ENCODE measurements at places on chromosomes 5 and 9. TPM values are rescaled to one million over a fixed set of nuclear protein-coding genes. Genes with fewer than 3 reads are reported as not detected.

Gene SLC25A2
- 0.27 TPM for total RNA-seq

DNA sequence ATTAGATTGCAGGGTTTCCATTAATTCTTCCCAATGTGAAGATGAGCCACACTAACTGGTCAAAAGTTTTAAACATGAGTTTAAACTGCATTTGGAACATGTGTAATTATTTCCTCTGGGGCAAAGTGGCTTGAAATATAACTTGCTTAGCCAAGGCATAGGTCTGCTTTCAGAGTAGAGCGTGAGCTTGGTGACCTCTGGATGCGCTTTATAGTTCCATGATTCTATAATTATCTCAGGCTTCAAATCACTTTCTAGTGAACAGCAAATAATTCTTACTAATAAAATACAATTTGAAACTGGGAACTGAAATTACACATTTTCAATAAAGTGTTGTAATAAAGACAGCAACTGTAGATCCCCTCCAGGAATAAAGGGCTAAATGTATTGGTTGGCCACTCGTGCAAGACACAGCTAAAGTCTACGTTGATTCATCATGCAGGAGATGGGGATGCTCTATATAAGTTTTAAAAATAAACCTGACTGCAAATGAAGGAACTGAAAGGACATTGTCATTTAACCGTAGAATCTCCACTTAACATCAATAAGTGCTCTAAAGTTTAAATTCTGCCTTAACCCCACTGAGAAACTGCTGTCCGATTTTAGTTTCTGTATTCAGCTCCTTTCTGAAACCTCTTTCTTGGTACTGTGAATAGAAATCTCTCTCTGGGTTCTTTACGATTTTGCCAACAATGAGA is 460.0 kb downstream of the PSAT1 start:
- no peaks in the 10 kb centered on the region for H3K4me1 ChIP-seq
- no peak for DNase-seq
- H3K4me3 ChIP-seq = no peak overlapping the region
- H3K27me3 ChIP-seq = peaks cover 2% of the 10 kb centered on the region

DNA sequence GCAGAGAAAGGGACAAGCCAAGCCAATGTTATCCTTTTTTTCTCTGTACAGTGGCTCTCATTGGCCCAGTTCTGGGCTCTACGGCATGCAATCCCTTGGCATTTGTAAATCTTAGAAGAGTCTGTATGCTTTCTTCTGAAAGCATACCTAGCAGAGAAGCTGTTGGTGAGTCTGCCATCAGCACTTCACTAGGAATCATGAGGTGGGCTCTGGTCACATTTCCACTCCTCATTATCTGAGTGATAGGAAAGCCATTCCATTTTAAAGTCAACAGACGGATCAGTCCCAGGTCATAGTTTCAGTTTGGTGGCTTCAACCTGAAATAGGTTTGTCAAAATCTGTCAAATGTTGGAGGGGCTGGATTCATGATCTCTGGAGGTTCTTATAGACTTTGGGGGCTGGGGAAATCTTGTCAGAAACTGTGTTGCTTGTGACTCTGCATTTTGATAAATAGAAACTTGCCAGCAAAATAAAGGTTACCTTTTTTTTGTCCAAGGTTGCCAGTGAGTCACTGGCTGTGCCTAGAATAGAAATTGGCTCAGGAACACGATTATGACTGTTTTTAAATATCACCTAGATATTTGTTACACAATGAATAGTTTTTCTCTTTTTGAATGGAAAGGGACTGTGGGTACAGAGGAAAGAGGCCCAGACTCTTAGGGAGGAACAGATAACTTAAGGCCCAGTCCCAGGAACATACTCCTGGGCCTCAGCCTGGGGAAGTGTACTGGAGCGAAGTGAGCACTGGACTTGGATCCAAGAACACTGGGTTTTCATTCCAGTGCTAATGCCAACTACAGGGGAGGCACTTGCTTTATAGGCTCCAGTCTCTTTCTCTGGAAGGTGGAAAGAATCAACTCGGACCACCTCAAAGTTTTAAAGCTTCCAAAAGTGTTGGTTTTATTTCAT is 183.1 kb downstream of the NMUR2 start:
- no peaks in the 10 kb centered on the region for H3K36me3 ChIP-seq
- H3K4me1 ChIP-seq = peaks cover 2% of the 10 kb centered on the region
- DNase-seq = no peak
- H3K27ac ChIP-seq = no peak overlapping the region

DNA sequence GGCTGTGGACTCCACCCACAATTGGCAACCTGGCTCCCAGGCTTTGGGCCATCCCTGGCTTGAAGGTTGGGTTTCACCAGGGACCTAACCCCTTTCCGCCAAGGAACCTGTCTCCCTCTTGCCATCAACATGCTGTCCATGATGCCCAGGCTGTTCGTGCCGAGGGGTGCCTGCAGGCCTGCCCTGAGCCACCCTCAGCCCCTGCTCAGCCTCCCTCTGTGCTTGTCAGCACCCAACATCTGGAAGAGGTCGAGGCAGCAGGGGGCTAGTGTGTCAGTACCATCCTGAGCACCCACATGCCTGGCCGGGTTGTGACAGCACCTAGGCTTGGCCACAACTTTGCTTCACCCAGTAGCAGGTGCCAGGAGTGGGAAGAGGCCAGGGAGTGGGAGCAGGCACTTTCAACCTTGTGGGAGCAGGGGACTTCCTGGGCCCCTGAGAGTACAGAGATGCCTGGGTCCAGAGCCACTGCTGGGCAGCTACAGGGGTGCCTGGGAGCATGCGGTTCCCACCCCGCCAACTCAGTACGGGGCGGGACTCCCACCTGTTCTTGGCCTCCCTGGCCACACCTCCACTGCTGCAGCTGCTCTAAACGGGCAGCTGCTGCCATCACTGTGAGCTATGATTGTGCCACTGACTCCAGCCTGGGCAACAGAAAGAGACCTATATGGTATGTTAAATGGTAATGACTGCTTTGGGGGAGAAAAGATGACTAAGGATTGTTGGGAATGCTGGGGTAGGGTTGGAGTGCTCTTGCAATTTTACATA is 6.3 kb downstream of the PDCD1LG2 start:
- H3K27ac ChIP-seq = no peak overlapping the region
- no peak overlapping the region for H3K4me3 ChIP-seq
- peaks cover 42% of the 10 kb centered on the region for H3K4me1 ChIP-seq
- H3K36me3 ChIP-seq = no peaks in the 10 kb centered on the region
- no peaks in the 10 kb centered on the region for H3K27me3 ChIP-seq

Gene TMEM232
- total RNA-seq = 1.2 TPM

GRCh38 chr9:129596541-129597331 is 24.2 kb downstream of the C9orf50 start:
- no peaks in the 10 kb centered on the region for H3K36me3 ChIP-seq
- peaks cover 18% of the 10 kb centered on the region for H3K4me1 ChIP-seq
- H3K27ac ChIP-seq = no peak overlapping the region

DNA sequence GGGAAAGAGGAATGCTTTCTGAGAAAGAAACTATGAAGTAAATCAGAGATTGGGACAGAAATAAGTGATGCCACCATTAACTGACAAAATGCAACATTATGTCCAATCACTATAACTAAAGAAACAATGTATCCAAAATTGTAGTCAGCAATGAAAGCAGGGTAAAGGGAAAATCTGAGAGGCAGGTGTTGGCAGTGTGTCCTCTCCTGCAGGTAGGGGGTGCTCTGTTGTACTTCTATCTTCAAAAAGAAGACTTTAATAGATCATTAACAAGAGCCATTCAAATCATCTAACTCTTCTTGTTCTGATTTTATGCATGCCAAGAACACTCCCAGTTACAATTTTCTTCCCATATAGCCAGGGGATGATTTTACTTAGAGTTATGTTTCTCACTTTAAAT is 1275.7 kb downstream of the PTPRD start:
- H3K36me3 ChIP-seq = no peaks in the 10 kb centered on the region
- H3K27ac ChIP-seq = no peak overlapping the region
- H3K4me3 ChIP-seq = no peak overlapping the region
- no peak for DNase-seq

Gene ECM2
- total RNA-seq = not detected

- H3K27me3 ChIP-seq = no peaks in the 10 kb centered on the region
- H3K4me3 ChIP-seq = no peak overlapping the region
- DNase-seq = no peak
- H3K36me3 ChIP-seq = peaks cover 53% of the 10 kb centered on the region
- H3K27ac ChIP-seq = no peak overlapping the region
Measured at GRCh38 chr5:154437281-154437965, 8.4 kb upstream of the SAP30L start.

Gene IL4
- 0.77 TPM for total RNA-seq

- H3K4me3 ChIP-seq = no peak overlapping the region
- no peaks in the 10 kb centered on the region for H3K36me3 ChIP-seq
- DNase-seq = no peak
Measured at GRCh38 chr5:179431221-179431824, 86.1 kb upstream of the ADAMTS2 start.

- H3K36me3 ChIP-seq = no peaks in the 10 kb centered on the region
- H3K4me3 ChIP-seq = peak overlapping the region; percentile 84
- peaks cover 24% of the 10 kb centered on the region for H3K4me1 ChIP-seq
Measured at GRCh38 chr9:96450613-96451528, 902 bp downstream of the HABP4 start.
